ENCODE measurements at places on chromosomes 5 and 9. TPM values are rescaled to one million over a fixed set of nuclear protein-coding genes. Genes with fewer than 3 reads are reported as not detected.

DNA sequence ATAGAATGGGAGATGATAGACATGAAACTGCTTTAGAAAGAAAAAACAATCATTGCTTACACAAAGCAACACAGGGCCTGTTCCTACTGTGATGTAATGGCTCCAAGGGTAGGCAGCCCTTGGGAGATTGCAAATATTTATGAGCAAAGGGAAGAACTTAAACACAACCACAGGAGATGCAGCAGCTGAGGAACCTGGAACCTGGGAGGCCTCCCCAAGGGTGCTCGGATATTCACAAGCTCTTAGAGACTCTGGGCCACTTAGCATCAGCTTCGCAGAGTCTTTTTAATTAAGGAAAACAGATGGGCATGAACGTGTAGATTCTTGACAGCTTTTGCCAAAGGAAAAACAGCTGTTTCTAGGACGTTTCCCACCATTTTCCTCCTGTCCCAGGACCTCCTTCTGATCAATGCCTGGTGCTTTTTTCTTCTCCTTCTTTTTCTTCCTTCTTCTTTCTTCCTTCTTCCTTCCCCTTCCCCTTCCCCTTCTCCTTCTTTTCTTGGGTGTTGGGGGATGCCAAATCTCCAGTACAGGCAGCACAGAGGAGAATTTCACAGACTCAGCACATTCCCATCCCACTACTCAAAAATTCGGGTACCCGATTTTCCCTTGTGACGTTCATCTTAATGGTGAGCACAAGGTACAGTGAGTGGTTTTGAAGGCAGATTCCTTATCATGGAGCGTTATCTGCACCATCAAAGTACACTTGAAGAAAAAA is 28.1 kb upstream of the TCF7 start:
- DNase-seq = no peak

DNA sequence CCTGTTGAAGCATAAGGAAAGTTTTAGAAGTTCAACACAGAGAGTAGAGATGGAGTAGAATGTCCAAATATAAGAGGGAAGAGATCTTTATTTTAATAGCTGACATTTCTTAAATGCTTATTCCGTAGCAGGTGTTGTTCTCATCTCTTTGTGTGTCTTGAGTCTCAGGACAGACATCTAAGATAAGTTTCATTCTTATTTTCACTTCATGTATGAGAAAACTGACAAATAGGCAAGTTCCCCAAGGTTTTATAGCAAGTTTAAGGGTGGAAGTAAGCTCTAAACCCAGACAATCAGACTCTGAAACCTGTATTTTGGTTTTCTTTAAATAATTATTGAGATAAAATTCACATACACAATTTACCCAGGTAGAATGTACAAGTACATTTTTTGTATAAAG is 228.4 kb upstream of the PPP1R2B start:
- no peak for DNase-seq

DNA sequence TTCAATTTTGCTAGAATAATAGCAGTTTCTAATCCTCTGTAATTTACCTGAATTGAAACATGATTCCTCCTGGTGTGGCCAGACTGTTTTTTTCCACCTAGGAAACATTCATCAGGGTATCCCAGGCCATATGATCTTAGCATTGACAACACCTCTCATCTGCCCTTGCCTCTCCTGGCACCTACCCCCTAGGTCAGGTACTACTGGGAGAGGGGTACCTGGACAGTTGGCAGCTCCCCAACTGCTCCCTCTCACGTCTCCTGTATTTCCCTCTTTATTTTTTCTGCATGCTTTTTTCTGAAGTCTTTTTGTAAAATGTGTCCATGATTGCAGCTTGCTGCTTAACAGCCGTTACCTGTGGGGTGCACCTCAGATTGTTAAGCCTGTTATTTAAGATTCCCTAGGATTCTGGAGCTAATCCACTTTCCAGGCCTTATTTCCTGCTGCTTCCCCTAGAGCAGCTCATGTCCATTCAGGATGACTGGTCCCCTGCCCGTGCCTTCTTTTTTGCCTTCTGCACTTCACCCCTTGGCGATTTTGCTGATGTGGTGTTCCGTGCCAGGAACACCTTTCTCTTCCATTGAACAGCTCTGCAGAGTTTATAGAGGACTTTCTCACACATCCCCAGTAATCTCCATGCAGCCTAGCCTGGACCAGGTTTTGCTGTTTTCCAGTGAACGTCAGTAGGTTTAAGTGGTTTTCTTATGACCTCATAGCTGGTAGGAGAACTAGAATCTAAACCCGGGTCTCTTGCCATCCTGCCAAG is 33.6 kb downstream of the SNX30 start:
- DNase-seq = no peak

GRCh38 chr9:128026773-128027541 is 40.2 kb downstream of the NAIF1 start:
- DNase-seq = no peak

- DNase-seq = no peak
These were observed 4.2 kb upstream of the ZNF366 start for GRCh38 chr5:72511366-72511765.

- no peak for DNase-seq
These were observed 628.0 kb upstream of the CDH18 start for GRCh38 chr5:20615888-20616563.

- DNase-seq = no peak
These were observed 228.2 kb upstream of the TYRP1 start for GRCh38 chr9:12464910-12465512.

DNA sequence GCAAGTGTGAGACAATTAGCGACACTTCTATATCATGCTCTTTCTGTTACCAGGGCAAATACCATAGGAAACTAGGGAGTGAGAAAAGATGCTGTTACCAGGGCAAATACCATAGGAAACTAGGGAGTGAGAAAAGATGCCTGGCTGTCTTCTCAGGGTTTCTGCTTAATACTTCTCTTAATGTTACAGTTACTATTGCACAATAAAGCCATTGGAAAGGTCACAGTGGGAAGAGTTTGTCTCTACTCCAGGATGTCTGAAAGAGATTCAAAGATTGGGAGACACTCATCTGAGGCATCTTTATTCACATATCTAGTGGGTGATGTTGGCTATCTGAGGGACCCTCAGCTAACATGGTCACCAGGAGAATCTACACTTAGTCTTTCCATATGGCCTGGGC is 431.7 kb upstream of the POU5F2 start:
- no peak for DNase-seq

Gene F2RL2
- 2.0 TPM for total RNA-seq

DNA sequence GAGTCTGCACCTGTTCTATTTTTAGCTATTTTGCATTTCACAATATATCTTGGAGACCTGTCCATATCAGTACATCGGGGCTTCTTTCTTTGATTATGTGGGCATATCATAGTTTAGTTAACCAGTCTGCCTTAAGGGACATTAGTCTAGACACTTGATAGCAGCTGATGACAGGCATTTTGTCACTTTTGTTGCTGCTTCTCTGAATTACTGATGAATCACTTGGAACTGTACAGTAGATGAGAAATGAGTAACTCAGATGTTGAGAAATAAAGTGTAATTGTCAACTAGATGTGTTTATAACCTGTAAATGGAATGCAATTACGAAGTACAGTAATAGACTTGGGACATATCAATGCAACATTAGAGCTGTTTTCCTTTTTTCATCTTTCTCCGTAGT is 7.1 kb downstream of the ZFP2 start:
- DNase-seq = no peak

DNA sequence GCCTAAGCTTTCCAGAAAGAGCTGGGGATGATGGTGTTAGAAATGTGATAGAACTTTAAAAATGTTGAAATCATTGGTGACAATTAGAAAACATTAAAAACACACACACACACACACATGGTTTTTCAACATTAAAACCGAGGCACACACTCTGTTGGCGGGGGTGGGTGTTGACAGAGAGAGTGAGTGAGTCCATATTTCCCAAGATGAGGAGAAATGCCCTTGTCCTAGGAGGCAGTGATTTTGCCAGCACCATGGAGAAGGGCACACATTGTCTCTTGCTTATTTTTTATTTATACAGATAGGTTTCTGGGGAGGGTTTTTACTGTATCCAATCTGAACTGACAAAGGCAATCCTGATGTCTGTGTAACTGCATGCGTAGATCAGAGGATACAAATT is 152.5 kb downstream of the INSYN2B start:
- DNase-seq = no peak

- no peak for DNase-seq
These were observed 62.9 kb downstream of the ZNF354C start for GRCh38 chr5:179123109-179123426.

GRCh38 chr5:29307478-29307877 is 1886.0 kb upstream of the CDH6 start:
- DNase-seq = no peak

DNA sequence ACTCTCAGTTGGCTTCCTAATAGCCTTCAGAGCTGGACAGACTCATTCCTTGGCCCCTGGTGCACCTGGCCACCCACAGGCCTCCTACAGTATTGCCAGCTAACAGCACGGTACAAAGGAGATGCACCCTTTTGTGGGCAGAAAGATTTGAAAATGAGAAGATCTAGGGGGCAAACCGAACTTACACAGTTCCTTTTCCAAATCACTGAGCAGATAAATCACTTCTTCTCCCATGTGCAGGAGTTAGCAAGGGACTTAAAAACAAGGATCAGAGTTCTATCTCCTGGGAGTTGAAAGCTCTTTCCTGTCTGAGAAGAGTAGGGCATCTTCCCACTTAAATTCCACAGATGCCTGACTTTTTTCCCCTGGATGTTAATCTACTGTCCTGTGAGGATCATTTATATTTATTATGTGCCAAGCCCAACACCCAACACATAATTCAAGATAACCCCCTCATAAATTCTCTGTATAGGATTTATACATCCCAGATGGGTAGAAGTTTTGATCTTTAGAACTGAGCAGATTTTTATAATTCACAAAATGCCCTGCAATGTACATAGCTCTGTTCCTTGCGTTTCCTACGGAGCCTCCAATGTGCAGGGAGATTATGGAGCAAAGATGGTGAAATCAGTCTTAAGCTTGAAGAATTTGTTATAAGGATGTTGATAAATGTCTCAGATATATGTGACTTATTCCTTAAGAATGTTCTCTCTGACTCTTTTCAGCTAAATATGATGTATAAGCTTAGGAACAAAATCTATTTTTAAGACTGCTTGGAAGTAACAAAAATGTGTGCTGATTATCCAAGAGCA is 207.2 kb upstream of the DAPK1 start:
- DNase-seq = no peak

Gene IL33
- total RNA-seq = 0.68 TPM

DNA sequence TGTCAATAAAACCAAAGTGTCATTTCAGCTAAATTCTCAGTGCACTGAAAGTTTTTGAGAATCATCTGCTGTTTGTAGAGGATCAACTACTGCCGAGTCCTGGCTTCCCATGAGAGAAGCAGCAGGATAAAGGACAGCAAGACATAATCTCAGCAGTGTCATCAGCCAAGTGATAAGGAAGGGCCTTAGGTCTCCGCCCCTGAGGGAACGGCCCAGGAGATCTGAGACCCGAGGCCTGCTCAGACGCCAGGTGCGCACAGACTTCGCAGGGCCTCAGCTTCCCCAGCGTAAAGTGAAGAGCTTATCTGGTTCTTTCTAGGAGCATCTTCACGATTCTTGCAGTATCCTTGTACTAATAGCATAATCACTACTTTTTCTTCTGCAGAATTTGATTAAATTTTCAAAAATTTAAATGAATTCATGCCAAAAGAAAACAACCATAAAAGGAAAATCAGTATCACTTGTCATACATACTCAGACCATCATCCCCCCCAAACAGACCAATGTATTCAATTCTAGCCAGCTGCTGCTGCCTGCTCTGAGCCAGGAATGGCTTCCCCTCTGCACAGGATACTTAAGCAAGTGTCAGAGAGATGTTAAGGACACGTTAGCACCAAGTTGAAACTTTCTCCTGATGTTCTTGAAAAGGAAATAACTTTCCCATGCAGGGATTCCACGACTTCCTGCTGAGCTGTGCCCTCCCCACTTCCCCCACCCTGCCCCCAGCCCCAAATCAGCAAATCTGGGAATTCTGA is 2.2 kb downstream of the GFPT2 start:
- DNase-seq = no peak

DNA sequence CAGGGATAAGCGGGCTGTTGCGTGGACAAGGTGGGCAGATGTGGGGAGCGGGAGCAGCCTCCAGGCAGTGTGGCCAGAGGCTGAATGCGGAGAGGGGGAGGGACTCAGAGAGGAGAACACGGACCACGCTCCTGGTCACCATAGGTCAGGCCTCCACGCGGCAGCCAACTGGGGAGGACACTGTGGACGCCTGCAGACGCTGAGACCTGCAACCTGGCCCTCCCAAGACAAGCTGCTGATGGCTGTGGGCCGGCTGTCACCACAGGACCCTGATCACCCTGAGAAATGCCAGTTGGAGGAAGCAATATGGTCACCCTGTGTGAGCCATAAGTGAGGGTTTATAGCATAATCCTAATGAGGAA is 16.8 kb downstream of the LPCAT1 start:
- DNase-seq = no peak

GRCh38 chr5:135482381-135482933 is 30.3 kb upstream of the TIFAB start:
- DNase-seq = no peak

- no peak for DNase-seq
These were observed 159.2 kb upstream of the C9orf72 start for GRCh38 chr9:27732494-27732893.

- DNase-seq = no peak
These were observed 1496.1 kb upstream of the C9orf72 start for GRCh38 chr9:29069376-29069775.

DNA sequence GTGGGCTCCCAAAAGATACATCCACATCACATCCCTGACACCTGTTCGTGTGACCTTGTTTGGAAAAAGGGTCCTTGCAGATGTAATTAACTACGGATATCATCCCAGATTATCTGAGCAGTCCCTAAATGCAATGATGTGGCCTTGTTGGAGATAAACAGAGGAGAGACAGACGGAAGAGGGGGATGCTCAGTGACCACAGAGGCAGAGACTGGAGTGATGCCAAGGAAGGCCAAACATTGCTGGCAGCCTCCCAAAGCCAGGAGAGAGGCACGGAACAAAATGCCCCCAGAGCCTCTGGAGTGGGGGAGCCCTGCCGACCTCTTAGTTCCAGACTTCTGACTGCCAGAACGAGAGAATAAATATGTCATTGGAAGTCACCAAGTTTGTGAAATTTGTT is 15.0 kb upstream of the VAV2 start:
- DNase-seq = no peak

GRCh38 chr9:6902423-6902822 is 144.7 kb downstream of the KDM4C start:
- no peak for DNase-seq

- DNase-seq = no peak
These were observed 1.3 kb downstream of the TCF7 start for GRCh38 chr5:134115806-134116175.

- DNase-seq = no peak
These were observed 19.9 kb downstream of the ABLIM3 start for GRCh38 chr5:149161026-149161687.

DNA sequence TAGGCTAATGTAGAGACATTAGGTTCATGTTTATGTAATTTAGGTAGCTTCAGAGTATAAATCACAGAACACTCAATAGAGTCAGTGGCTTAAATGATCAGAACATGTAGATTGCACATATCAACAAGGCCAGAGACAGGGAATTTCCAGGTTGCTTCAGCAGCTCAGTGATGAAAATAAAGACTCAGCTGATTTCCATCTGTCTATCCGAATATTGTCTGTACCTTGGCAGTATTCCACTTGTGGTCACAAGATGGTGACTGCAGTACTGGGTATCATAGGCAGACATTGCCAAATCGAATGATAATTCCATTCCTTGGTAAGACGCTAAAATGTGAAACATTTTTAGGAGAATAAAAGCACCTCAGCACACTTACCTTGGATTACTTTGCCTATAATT is 702.2 kb downstream of the MAT2B start:
- no peak for DNase-seq

- no peak for DNase-seq
These were observed 839 bp downstream of the MED27 start for GRCh38 chr9:132078699-132079356.

Gene CNTLN
- 3.8 TPM for total RNA-seq

Measured in kidney epithelial cell (primary cell).